ENCODE measurements at places on chromosomes 11 and 22.

- DNase-seq: no peak
Observed at GRCh38 chr11:92696076-92696475, 273.4 kb upstream of the MTNR1B start.

DNA sequence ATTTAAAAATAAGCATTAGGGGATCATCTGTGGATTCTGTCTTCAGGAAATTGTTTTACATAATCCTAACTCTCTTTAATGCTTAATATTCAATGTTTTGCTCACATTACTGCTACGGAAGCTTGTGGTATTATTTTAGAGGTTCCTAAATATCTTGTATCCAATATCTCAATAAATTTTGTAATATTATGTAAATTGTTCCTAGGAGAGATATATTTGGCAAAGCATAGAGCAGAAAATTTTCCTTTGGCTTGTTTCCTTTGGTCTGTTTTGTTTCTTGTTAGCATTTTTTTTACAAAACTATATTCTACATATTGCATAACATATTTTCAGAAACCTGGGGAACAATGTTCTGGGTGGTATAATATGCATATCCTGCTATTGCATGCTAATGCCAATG, 144.8 kb downstream of the GRIA4 start:
- DNase-seq: no peak

DNA sequence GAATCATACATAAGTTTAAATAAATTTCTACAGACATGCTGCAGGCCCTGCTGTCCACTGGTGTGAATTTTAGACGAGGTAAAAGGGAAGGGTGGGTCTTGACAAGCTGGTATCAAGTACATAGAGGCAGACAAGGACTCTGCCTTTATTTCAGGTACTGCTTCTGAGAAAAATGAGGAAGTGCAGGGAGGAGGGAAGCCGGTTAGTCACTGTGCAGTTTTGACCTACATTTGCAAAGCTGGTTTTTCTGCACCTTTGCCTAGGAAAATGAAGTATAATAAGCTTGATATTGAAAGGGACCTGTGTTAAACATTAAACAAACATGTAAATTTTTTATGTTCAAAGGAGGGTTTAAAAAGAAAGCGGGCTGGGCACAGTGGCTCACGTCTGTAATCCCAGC, 24.6 kb downstream of the TMEM45B start:
- no peak for DNase-seq

GRCh38 chr11:121716060-121716459, 263.3 kb upstream of the SORL1-AS1 start:
- no peak for DNase-seq

- DNase-seq: no peak
Observed at GRCh38 chr11:18703001-18703763, 4.6 kb downstream of the TMEM86A start.

DNA sequence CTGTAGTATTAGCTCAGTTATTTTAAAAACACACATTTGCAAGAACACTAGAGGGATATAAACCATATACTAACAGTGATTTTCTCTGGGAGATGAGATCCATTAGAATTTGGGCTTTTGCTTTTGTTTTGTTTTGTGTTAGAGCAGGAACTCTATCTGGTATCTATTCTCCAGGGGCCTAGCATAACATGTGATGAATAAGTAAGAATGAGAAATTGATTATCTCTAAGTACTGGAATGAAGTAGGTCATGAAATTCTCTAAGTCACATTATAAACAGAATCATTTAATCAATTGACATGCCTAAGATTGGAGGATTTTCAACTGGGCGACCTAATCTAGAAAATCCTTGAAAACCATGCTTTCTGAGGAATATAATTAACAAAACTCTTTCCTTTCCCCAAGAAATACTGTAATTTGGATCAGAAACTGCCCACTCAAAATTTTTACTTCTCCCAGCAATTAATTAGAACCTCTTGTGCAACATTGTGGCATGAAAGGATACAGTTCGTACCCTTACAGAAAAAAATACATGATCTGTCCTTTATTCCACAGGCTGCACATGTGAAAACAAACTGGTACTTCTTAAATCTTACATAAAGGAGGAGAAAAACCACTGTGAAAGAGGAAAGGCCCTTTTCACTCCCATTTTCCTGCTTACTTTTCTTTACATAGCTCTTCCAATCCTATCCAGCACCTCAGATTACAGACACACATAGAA, 93.5 kb downstream of the MRTFA start:
- no peak for DNase-seq

GRCh38 chr22:47781427-47782111, 1019.1 kb downstream of the TBC1D22A start:
- no peak for DNase-seq

DNA sequence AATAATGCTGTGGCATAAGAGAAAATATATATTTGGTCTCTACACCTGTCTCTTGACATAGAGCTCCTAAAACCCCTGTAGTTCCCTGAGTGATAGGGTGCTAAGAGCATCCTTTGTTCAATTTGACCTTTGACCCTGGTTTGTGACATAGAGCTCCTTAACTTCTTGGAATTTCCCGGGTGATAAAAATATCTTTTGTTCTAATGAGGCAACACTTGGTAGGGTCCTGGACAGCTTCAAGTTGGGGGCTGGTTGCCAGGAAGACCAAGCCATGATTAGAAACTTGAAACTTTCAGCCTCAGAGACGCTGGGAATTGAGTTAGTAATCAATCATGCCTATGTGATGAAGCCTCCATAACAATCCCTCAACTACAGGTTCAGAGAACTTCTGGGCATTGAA, 105.4 kb downstream of the CASP12 start:
- DNase-seq: no peak

GRCh38 chr11:15969701-15970329, 386.5 kb downstream of the SOX6 start:
- peak; percentile 53 for DNase-seq

DNA sequence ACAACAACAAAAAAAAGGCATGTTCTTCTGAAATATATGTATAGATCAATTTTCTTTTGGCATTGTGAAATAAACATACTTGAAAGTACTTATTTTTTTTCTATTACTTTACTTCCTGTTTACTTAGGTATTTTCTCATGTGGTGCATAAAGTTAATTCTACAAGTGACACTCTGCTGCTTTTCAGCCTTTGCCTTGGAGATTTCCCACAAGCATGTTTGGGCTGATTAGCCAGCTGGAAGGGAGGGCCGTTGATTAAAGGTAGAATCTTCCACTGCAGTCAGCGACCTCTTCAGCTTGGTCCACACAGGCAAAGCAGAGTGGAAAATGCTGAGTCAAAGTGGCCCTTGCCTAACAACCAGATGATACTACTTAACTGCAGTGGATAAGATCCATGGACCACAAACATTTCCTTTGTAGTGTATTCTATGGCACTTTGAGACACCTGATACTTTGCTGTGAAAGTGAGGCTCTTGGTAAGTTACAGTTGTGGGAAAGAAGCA, 176.0 kb downstream of the ARHGAP42 start:
- no peak for DNase-seq

DNA sequence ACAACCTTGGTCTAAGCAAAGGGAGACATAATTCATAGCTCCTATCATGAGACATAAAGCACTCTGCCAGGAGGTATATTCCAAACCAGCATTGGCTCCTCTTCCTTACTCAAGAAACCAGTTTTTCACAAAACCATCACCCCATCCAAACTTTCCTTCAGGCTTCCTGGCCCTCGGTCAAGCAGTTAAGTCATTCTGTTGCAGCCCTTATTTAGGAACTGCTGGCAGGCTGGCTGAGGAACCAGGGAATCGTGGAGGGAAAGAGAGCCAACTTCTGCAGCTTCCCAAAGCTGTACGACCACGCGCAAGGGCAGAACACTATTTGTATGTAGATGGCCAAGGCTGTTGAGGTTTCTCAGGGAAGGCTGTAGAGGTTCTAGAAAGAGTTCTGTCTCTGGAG, 680 bp downstream of the IFT46 start:
- DNase-seq: peak; percentile 7

GRCh38 chr22:42261296-42261695, 9.2 kb downstream of the TCF20 start:
- DNase-seq: no peak

DNA sequence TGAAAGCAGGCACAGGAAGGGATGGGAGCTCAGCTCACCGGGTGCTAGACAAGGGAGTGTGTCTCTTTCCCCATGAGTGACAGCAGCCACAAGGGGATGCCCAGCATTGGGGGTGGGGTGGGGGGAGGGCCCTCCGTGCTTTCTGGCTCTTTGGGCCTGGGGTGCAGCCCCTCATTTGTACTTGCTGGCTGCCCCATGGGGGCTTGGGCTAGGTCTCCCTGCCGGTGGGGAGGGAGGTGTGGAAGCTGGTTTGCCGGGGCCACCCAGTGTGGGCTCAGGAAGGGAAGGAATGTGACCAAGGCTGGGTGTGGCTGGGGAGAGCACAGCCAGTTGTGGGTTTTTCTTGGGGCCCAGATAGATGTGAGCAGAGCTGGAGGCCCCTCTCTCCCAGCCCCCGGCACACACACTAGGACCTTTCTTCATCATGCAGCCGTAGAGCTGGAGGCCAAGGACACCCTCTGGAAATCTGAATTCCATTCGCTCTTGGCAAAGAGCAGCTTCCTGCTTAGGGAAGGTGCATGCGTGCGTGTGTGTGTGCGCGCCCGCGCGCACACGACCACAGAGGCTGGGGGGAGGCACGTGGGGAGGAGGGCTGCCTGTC, 25.8 kb downstream of the KCNQ1OT1 start:
- DNase-seq: no peak

DNA sequence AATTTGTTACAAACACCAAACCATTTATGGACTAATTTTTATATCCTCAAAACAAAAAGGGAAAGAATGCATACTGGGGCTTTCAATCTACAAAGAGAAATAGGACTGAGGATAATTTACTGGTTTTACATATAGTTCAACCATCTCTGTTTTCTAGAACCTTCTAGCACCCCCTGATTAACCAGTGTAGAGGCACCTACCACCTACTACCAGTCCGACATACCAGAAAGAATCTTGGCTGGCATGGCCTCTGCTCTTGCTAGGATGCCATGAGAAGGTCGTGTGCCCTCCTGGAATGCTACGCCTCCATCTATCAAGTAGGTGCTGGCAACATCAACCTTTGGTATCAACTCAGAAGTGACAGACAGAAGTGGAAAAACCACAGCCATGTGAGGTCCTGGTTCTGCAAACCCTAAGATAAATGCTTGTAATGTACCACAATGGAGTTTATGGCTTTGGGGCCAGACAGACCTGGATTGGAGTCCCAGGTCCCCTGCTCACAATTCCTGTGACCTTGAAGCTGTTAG, 28.2 kb downstream of the MYH9 start:
- no peak for DNase-seq

DNA sequence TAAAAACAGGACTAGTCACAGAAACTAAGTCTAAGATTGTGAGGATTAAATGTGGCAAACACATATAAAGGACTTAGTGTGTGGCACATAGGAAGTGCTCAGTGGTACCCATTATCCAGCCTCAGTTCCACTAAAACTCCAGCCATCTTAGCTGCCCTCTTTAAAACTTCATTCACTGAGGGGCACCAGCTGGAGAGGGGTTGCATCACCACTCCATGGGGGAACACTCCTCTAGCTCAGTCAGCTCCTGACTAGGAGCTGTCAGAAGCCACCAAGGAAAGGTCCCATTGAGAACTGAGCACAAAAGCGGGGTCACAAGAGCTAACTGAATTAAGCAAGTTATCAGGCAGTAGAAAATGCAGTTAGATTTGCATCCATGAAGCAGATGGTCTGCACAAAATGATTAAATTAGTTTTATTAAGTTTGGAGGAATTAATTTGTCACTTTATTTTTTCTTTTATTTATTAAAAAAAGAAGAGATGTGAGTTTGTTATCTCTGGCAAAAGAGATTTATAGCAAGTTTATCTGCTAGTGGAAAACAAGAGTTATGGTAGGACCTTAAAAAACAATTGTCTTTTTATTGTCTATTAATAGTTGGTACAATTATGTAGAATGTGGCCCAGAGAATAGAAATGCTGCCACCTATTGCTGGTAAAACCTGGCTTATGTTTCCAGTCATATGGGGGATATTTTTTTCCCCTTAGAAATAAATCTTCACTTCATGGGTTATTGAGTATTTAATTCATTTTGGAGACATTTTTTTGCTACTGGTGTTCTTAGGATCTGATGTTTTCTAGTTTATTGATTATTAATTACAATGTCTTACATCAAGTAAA, 95.7 kb downstream of the NAV2 start:
- no peak for DNase-seq

DNA sequence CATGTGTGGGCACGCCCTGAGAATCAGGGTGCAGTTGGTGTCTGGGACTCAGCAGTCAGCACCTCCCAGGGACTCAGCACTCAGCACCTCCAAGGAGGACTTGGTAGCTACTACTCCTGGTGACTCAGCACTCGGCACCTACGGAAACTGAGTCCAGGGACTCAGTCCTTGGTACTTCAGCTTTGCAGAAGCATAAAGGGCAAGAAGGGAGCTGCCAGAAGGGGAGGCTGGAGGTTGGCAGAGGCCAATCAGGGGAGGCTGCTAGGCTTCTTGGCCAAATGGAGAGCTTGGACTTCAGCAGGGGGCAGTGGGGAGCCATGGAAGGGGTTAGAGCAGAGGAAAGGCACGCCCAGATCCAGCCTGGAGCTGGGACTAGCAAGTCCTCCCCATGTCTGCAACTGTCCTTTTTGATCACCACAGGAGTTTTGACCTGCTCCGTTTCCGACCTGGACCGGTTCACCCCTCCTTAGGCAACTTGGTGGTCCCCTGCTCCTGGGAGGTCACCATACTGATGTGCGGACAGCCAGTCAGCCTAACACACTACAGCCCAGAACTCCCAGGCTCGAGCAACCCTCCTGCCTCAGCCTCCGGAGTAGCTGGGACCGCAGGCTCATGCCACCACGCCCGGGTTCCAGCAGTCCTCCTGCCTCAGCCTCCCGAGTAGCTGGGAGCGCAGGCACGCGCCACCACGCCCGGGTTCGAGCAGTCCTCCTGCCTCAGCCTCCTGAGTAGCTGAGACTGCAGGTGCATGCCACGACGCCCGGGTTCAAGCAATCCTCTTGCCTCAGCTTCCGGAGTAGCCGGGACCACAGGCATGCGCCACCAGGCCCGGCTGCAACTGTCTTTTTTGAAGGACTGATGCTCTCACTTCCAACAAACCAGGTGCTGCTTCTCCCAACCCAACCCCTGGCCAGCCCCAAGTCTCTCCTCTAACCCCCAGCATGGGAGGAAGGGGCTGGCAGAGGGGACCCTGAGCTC, 1.5 kb downstream of the ANO9 start:
- DNase-seq: no peak

DNA sequence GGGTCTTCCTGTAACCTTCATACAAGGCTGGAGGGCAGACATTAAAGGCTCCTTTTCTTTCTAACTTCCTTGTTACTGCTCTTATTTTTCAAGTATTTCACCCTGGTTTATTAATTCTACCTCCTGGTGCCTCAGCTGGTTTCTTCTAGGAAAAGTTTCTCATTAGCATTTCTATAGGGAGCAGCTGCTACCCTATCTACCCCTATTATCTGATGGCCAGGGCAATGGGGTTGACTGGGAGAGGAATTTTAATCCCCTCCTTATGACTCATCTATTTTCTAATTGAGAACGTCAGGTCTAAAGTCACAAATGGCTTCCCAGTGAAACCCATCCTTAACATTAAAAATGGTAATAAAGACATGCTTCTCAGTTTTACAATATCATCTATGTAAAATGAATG, 5.0 kb downstream of the MAP6 start:
- no peak for DNase-seq

- DNase-seq: no peak
Observed at GRCh38 chr22:38734421-38735100, 21.2 kb downstream of the SUN2 start.

All from RWPE1 (cell line).